Tongue (tissue), 3 donors: ENCODE measurements at places on chromosomes 6 and 20.

DNA sequence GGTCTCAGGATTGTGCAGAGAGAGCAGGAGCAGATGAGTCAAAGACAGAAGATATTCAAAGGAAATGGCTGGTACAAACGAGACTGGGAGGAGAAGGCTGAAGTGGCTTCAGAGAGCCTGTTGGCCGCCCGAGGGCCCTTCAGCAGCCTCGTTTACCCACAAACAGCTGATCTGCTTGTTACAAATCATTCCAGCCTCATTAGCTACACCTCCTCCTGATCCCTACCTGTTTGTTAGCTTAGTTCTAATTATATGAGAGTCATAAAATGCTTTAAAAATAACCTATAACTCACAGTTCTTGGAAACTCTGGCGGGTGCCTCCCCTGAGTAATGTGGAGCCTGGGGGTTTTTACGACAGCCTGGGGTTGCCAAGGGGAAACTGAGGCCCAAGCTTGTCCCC lies 12.6 kb downstream of the GLP1R start:
- no peak for DNase-seq

GRCh38 chr20:2285613-2286012 lies 10.2 kb upstream of the TGM3 start:
- no peak for DNase-seq

DNA sequence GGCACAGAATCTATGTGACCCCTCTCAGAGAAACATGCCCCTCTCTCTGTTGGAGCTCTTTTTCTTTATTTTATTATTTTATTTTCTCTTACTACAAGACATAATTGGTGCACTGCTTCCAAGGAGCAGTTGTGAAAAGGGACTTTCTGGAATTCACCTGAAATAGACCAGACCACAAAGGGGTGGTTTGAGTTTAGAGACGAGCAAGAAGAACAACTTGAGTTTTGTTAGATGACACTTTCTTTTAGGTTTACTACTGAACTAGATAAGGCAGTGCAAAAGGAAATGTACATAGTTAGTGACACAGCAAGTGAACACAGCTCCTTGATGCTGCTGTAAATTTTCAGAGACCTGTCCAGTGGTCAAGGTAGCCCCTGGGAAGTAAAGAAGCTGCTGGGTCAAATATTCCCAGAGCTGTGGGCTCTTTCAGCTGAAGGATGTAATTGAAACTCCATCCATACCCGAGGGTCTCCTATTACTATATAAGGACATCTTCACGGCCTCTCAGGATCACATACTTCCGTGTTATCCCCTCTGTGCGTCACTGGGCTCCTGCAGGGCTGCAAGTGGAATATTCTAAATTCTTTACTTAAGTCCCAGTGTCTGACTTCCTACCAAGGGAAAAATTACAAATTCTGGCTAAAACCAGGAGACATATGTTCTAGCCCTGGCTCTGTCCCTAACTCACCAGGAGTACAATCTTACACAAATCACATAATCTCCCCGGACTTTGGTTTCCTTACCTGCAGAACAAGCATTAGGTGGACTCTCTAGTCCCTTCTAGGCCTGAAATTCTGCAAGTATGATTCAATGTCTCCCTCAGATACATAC lies 69.1 kb upstream of the ADTRP start:
- DNase-seq: peak; percentile 52

DNA sequence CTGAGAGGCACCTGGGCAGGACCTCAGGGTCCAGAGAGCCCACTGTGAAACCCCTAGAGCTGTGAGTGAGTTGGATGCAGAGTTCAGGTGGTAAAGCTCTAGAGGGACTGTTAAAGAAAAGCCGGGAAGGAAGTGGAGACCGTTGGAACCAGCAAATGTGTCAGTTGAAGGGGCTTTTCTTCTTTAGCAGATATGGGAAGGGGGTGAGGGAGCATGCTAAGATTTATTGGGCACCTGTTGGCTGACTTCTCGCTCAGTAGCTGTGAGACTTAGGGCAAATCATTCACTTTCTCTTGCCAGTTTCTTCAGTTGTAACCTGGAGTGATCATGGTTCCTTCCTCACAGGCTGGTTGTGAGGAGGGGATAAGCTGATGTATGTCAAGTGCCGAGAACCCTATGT lies 287.7 kb downstream of the DHX35 start:
- DNase-seq: no peak

DNA sequence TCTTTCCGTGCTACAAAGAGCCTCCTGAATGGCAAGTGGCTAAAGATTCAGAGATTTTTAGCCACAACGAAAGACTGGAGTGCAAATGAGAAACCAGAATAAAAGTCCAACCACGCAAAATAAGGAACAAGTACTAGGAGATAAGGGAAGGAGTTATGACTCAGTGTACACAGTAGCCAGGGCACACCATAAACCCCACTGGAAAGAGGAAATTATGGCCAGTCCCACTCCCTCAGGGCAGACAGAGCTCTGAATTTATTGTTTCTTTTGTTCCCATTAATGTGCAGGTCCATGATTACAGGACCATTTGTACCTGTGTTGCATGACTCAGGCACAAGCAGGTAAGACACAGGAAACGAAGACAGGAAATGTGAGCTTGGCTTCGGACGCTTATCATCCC lies 150.3 kb upstream of the PREP start:
- DNase-seq: no peak

- no peak for DNase-seq
Observed at GRCh38 chr6:167300902-167301777, 10.0 kb downstream of the UNC93A start.

- DNase-seq: peak; percentile 78
Observed at GRCh38 chr6:110875548-110876169, 1.1 kb downstream of the AMD1 start.

DNA sequence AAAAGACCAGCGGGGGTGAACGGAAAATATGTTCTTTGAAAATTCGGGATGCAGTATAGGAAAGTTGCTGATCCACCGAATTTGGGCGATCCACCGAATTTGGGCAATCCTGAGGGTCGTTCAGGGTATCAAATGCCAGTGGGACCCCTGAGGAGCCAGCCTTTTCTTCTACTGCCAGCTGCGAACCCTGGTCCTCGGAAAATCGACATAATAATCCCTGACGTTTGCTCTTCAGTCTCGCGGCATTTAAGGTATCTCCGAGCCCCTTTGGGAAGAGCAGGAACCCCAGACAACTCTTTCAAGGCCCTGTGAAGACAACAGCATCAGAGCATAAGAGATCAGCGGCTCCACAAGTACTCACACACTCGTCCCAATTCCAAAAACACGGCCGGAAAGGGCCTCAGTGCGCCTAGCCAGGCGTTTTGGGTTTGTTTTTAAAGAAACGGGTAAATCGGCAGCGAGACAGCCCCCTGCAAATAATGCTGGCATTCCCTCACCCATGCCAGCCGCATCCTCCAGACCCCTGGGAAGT lies 1.0 kb downstream of the SIM1 start:
- DNase-seq: peak; percentile 36

- no peak for DNase-seq
Observed at GRCh38 chr6:85866758-85867401, 224.2 kb upstream of the SYNCRIP start.

DNA sequence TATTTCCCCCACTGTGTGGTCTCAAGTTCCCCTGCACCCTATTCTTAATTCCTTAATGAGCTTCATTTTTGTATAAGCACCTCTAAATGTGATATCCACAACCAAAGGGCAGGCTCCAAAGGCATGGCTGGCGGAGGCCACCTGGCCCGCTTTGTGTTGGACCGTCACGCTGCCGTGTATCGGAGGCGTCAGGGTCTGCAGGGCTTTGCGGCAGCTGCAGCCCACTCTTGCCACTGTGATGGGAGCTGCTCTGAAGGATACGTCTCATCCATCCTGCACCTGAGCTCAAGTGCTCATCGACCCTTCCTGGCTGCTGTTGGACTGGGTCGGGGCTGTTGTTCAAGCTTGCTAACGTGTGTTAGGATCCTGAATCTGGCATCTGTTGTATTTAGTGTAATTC lies 177.6 kb downstream of the ARID1B start:
- no peak for DNase-seq

DNA sequence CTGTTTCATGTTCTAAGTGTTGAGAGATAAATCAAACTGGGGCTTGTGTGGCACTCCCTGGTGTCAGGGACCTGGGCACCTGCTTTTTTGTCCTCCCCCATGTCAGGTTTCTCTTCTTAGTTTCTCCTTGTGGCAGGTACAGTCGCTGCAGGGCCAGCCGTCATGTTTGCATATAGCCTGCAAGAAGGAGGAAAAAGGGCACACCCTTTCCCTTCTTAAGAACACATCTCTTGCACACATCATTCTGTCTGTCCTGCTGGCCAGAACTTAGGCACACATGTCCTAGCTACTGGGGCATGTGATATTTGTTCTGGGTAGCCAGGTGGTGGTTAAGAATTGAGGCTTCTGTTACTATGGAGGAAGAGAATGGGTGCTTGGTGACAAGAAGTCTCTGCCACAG lies 27.9 kb downstream of the CDC5L start:
- DNase-seq: no peak

DNA sequence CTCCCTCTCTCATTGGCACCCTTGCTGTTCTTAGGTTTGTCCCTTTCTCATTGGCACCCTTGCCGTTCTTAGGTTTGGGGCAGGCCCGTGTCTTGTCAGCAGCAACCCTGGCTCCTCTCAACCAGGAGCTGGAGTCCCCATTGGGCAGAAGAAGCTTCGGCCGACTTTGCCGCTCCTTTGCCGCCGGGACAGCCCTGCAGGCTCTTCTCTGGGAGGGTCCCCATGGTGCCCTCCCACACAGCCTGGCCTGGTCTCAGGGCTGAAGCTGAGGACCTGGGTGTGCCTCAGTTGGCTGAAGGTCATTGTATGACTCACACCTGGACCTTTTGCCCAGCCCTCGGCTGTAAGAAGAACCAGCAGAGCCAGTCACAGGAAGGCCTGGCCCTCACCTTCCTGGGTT lies 59.6 kb downstream of the PPP1R14C start:
- DNase-seq: no peak

DNA sequence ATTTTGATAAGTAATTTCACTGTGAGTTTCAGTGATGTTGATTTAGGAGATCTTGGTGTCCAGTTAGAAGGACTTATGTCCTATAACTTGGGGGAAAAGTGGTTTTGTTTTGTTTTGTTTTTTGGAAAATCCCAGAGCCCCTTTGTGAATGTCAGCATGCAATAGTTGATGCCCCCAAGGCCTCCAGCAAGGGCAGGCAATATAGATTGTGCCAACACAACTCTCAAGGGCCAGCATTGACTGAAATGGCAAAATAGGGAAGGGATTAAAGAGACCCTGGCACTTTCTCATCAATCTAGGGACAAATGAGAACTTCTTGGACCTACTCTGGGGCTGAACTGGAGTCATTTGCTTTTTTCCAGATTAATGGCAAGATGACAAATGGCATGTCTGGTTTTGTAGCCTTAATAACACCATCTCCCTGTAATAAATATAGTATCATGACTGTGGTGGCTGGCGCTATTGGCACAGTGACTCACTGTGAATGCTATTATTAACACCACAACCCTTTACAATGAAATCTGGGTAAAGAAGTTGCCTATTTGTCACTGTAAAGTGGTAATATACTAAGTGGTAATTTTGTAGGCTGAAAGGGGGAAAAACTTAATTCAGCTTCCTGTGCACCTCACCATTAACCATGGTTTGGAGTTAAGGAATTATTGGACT lies 51.8 kb downstream of the ABRACL start:
- no peak for DNase-seq

DNA sequence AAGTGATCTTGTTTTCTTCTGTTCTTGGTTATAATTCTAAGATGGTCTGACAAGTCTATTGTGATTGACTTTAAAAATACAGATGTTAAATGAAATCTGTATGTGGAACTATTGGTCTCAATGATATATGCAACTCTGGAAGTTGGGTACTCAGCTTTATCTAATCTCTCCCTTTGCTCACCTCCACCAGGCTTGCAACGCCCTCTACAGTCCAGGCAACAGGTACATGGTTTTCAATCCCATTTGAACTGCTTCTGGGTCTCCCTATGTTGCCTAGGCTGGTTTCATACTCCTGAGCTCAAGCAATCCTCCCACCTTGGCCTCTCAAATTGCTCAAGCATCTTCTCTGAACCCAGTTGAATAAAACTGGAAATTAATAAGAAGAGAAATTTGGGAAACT lies 25.6 kb upstream of the HLA-DQB1 start:
- DNase-seq: no peak

GRCh38 chr20:23214903-23215302 lies 128.8 kb upstream of the CD93 start:
- no peak for DNase-seq

DNA sequence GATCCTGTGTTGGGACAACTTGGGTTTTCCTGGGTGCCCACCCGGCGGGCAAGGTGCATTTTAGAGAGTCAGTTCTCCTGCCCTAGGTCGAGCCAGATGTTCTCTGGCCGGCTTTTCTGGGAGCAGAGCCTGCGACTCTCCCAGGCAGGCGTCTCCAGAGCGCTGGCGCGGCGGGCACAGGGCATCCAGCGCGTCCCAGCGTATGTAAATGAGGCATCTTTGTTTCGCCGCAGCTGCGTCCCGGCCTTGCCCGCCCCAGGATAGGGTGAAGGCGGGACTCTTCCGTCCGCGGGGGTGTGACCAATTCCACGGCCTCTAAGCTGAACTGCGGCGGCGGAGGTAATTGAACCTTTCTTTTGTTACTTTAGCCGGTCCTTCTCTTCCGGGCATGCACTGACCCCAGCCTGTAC lies 9.1 kb downstream of the GRIK2 start:
- no peak for DNase-seq

DNA sequence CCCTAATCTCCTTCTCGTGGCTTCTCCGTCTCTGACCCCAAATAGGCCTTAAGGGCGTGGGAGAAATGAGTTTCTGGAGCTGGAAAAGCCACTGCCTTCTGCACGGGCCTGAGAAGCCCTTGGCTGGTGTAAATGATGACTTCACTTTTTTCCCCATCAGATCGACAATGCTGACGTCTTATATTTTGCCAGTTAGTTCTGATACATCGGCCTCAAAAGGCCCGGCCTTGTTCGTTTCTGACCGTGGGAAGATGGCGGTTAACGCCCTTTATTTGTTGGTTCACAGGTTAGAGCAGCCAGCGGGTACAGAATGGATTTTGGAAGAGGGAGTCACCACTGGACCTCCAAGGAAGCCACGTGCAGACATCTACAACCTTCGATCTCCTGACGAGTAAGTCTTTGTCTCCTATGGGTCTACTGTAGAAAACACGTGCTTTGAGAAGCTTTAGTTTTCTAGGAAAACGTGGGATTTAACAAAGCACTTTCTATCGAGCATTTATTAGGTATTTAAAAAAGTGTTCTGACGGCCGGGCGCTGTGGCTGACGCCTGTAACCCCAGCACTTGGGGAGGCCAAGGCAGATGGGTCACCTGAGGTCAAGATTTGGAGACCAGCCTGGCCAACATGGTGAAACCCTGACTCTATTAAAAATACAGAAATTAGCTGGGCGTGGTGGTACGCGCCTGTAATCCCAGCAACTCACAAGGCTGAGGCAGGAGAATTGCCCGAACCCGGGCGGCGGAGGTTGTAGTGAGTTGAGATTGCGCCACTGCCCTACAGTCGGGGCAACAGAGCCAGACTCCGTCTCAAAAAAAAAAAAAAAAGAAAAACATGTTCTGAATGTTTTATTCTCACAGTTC lies 1.2 kb upstream of the ZNFX1 start:
- no peak for DNase-seq
